ENCODE measurements at places on chromosomes 2 and 18. TPM values are rescaled to one million over a fixed set of nuclear protein-coding genes. Genes with fewer than 3 reads are reported as not detected.

Gene ABCG5
- total RNA-seq = not detected

Gene CCL20
- total RNA-seq = 24.3 TPM

Gene HOXD13
- total RNA-seq = not detected

Gene KLHL41
- total RNA-seq = not detected

Gene CSRNP3
- not detected for total RNA-seq

DNA sequence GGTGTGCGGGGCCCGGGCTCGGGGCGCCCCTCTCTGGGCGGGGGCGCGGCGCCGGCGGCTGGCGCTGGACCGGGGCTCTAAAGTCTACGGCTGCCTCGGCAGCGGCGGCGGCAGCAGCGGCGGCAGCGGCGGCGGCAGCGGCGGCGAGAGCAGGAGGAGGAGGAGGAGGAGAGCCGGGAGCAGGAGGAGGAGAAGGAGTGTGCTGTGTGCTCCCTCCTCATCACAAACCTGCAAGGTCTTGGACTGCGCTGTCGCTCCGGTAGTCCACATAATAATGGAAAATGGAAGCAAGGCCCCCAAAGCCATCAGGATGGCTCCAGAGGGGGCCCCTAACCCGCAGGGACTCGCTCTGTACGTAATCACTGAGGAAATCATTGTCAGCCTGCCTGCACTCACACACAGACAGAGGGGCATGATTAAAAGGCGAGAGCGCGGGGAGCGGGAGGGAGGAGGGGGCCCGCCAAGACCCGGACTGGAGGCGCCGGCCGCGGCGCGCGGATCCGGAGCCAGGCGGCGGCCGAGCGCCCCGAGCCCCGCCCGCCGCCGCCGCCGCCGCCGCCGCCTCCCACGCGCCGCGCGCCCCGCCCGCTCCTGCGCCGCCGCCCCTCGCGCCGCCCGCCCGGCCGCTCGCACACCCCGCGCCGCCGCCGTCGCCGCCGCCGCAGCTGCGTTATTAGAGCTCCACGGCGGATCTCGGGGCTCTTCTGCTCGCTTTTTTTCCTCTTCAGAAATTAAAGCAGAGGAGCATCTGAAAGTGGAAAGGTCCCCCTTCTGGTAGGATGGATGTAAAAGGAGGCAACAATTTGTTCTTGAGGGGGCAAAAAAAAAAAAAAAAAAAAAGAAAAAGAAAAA is at the start of gene ZNF521:
TSS of gene ZNF521 (minus strand) at position 390 of the 852 bp plus-strand sequence. CDS start 1,220 bp downstream, outside the sequence.
- peaks cover 2% of the 10 kb centered on the region for H3K36me3 ChIP-seq
- H3K27ac ChIP-seq = no peak within 1 kb of the TSS
- peaks cover 7% of the 10 kb centered on the region for H3K4me1 ChIP-seq
- DNase-seq = peak; percentile 26
- H3K27me3 ChIP-seq = peaks cover 37% of the 10 kb centered on the region

DNA sequence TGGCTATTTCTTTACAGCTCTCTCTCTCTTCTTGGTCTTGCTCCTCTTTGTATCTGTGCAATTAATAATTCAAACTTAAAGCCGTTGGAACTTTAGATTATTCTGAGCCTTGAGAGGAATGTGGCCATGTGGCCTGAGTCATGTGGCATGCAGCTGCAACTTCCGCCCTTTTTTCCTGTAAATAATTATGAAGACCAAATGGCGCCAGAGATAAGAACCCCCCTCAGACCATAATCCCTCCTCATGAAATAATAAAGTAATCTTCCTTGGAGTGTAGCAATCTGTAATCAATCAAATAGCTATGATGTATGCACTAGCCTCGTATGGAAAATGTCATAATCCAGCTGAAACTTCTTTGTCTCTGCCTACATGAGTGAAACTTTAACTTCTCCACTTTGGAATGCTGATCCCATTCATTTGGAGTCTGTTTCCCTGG is 13.5 kb upstream of the TWSG1 start:
- H3K27ac ChIP-seq = no peak overlapping the region
- no peaks in the 10 kb centered on the region for H3K27me3 ChIP-seq
- no peak for DNase-seq
- no peaks in the 10 kb centered on the region for H3K36me3 ChIP-seq
- H3K4me1 ChIP-seq = no peaks in the 10 kb centered on the region
- H3K4me3 ChIP-seq = no peak overlapping the region

DNA sequence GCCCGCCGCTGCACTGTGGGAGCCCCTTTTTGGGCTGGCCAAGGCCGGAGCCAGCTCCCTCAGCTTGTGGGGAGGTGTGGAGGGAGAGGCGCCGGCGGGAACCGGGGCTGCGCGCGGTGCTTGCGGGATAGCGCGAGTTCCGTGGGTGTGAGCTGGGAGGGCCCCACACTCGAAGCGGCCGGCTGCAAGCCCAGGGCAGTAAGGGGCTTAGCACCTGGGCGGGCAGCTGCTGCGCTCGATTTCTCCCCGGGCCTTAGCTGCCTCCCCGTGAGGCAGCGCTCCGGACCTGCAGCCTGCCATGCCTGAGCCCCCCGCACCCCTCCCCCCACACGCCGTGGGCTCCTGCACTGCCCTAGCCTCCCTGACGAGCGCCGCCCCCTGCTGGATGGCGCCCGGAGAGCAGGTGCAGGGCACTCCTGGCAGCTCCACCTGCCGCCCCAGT is 124.4 kb downstream of the CCDC178 start:
- no peak for DNase-seq
- no peaks in the 10 kb centered on the region for H3K27me3 ChIP-seq
- H3K4me1 ChIP-seq = no peaks in the 10 kb centered on the region
- no peak overlapping the region for H3K27ac ChIP-seq
- no peaks in the 10 kb centered on the region for H3K36me3 ChIP-seq

GRCh38 chr18:489244-490023 is 11.1 kb downstream of the COLEC12 start:
- no peak overlapping the region for H3K4me3 ChIP-seq
- no peak overlapping the region for H3K27ac ChIP-seq
- peaks cover 2% of the 10 kb centered on the region for H3K4me1 ChIP-seq
- H3K27me3 ChIP-seq = peaks cover 33% of the 10 kb centered on the region
- no peak for DNase-seq

- H3K36me3 ChIP-seq = no peaks in the 10 kb centered on the region
- peak overlapping the region; percentile 65 for H3K4me3 ChIP-seq
- no peaks in the 10 kb centered on the region for H3K27me3 ChIP-seq
Observed at GRCh38 chr2:218259099-218259961, 1.5 kb upstream of the GPBAR1 start.

DNA sequence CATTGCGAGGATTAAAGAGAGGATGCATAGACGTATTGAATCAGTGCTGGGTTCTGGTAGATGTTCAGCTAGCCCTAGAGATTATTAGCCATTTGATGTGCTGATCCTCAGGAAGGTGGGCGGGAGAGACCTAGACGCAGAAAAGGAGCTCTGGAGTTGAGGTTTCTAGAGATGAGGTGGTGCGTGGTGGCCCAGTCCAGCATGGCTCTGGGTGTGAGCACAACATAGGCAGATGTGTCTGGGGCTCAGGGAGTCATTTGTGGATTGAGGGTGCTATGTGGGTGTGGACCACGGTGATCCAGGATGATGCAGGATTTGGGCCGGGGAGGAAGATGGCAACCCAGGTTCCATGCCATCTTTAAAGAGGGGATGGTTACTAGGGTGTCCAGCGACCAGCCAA is 102.1 kb downstream of the NEDD4L start:
- H3K36me3 ChIP-seq = peaks cover 2% of the 10 kb centered on the region
- no peak for DNase-seq
- H3K27ac ChIP-seq = peak overlapping the region; percentile 27

DNA sequence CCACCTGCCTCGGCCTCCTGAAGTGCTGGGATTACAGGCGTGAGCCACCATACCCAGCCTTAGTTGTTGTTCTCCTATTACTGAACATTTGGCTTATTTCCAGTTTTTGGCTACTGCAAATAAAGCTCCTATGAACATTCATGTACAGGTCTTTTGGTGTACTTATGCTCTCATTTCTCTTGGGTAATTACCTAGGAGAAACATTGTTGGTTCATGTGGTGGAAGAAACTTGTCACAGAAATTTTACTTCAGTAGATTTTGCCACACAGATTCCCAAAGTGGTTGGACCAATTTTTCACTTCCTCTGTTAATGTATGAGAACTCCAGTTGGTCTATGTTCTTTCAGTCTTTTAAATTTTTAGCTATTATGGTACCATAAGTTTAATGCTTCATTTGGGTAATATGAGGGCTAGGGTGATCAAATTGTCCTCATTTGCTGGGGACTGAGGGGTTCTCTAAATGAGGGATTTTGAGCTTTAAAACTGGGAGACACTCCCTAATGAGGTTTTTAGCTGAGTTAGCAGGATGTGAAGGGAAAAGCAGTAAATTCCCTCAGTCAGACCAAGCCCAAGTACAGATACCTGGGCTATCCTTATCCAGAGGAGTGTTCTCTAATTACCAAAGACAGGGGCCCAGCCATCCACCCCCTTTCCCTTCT is 33.9 kb downstream of the MTA3 start:
- no peak overlapping the region for H3K4me3 ChIP-seq
- H3K36me3 ChIP-seq = peaks cover 2% of the 10 kb centered on the region
- DNase-seq = no peak
- H3K4me1 ChIP-seq = no peaks in the 10 kb centered on the region
- H3K27me3 ChIP-seq = no peaks in the 10 kb centered on the region

- DNase-seq = no peak
- no peaks in the 10 kb centered on the region for H3K27me3 ChIP-seq
- H3K4me1 ChIP-seq = no peaks in the 10 kb centered on the region
- no peak overlapping the region for H3K4me3 ChIP-seq
- H3K36me3 ChIP-seq = no peaks in the 10 kb centered on the region
- no peak overlapping the region for H3K27ac ChIP-seq
Observed at GRCh38 chr2:54475919-54476318, 19.8 kb downstream of the SPTBN1 start.

DNA sequence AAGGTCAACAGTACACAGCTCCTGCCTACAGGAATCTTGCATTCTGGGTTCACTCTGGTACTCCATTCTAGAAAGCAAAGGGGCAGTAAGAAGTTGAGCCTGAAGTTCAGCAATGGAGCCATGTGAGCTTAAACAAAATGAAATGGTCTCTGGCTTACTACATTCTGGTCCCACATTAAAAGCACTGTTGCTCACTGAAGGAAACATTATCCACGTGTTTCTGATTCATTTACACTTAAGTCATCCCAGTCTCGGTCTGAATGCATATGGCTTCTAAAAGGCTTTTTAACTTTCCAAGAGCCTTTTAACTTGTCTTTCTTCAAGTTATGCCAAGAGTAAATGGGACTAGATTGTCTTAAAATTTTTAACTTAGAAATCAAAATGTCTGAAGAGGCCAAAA is 177.8 kb downstream of the LNPK start:
- no peaks in the 10 kb centered on the region for H3K4me1 ChIP-seq
- no peak for DNase-seq
- H3K36me3 ChIP-seq = no peaks in the 10 kb centered on the region
- peaks cover 9% of the 10 kb centered on the region for H3K27me3 ChIP-seq
- no peak overlapping the region for H3K4me3 ChIP-seq

DNA sequence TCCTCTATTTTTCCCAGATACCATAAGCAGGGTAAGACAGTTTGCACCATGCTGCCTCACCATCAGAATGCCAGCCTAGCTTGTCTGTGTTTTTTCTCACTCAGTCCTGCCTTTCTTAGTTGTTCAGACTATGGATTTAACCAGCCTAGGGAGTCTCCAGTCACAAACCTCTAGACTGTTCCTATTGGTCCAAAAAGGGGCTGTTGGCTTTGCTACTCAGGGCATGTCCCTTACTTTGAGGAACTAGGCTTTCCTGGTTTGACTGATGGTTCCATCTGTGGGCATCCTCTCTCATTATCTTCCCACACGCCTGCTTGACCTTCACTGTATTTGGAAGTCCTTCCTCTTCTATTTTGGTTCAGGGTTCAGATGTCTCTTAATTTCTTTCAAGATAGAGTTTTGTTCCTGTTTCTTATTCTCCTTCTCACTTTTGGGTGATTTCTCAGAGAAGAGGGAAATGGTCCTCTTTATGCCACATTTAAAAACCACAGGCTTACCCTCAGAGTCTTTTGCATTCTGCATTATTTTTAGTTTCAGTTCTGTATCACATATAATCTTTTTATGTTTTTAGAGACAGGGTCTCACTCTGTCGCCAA is 31.3 kb upstream of the TMEM131 start:
- no peak overlapping the region for H3K27ac ChIP-seq
- no peak for DNase-seq
- H3K36me3 ChIP-seq = peaks cover 3% of the 10 kb centered on the region
- H3K4me3 ChIP-seq = peak overlapping the region; percentile 71
- peaks cover 34% of the 10 kb centered on the region for H3K27me3 ChIP-seq
- H3K4me1 ChIP-seq = peaks cover 26% of the 10 kb centered on the region

DNA sequence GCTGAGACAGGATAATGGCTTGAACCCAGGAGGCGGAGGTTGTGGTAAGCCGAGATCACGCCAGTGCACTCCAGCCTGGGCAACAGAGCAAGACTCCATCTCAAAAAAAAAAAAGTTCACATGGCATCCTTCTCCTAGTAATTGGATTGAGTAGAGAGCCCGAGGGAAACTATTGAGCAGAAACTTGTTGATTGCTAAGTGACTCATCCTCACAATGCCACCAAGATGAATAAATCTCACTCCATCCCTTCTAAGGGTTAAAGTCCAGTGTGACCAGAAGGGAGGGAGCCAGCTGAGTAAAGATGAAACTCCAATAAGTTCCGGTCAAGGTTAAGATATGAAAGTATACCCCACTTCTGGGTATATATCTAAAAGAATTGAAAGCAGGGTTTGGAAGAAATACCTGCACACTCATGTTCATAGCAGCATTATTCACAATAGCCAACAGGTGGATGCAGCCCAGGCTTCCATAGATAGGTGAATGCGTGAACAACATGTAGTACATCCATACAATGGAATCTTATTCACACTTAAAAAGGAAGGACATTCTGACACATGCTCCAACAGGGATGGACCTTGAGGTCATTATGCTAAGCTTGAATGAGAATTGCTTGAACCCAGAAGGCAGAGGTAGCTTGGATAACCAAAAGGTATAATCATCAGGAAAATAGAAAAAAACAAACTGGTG is 13.0 kb upstream of the FHL2 start:
- no peak overlapping the region for H3K27ac ChIP-seq
- peaks cover 8% of the 10 kb centered on the region for H3K4me1 ChIP-seq
- no peak for DNase-seq
- no peak overlapping the region for H3K4me3 ChIP-seq
- peaks cover 7% of the 10 kb centered on the region for H3K36me3 ChIP-seq
- H3K27me3 ChIP-seq = peaks cover 78% of the 10 kb centered on the region

- peaks cover 43% of the 10 kb centered on the region for H3K27me3 ChIP-seq
- H3K27ac ChIP-seq = no peak overlapping the region
- no peaks in the 10 kb centered on the region for H3K4me1 ChIP-seq
- DNase-seq = no peak
- H3K4me3 ChIP-seq = no peak overlapping the region
- H3K36me3 ChIP-seq = peaks cover 2% of the 10 kb centered on the region
Observed at GRCh38 chr18:69408522-69408921, 7.8 kb downstream of the DOK6 start.
